ENCODE measurements at places on chromosomes 5 and 9.
A peak's percentile ranks its signal among the peaks of the same experiment; 100 is the strongest.

- no peak for DNase-seq
These were observed 23.7 kb upstream of the PLPP1 start for GRCh38 chr5:55558484-55558883.

- no peak for DNase-seq
These were observed 24.6 kb upstream of the GLIS3 start for GRCh38 chr9:4324513-4324912.

GRCh38 chr5:38706376-38706775 is 139.4 kb upstream of the OSMR start:
- no peak for DNase-seq

GRCh38 chr5:172436078-172436878 is 18.0 kb downstream of the SH3PXD2B start:
- no peak for DNase-seq

DNA sequence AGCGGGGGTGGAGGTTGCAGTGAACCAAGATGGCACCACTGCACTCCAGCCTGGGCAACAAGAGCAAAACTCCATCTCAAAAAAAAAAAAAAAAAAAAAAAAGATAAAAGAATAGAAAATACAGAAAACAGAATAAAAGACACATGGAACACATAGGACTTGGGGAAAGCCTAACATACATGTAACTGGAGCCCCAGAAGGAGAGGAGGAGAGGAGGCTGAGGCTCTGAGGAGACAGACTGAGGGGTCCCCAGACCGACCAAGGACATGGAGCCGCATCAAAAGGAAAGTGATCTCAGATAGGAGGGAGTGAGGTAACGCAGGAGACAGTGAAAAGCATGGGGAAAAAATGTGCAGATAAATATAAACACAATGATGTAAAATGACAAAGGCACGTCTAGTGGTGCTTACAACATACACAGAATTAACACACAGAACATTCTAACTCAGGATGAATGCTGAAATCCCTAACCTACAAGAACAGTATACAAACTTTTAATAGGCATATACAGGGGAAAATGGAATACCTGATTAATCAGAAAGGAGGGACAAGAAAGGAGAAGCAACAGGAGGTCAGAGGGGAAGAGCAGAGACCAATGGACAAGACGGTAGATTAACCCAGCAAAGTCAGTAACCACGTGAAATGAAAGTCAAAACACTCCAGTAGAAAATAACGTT is 65.2 kb upstream of the UBAC1 start:
- no peak for DNase-seq

DNA sequence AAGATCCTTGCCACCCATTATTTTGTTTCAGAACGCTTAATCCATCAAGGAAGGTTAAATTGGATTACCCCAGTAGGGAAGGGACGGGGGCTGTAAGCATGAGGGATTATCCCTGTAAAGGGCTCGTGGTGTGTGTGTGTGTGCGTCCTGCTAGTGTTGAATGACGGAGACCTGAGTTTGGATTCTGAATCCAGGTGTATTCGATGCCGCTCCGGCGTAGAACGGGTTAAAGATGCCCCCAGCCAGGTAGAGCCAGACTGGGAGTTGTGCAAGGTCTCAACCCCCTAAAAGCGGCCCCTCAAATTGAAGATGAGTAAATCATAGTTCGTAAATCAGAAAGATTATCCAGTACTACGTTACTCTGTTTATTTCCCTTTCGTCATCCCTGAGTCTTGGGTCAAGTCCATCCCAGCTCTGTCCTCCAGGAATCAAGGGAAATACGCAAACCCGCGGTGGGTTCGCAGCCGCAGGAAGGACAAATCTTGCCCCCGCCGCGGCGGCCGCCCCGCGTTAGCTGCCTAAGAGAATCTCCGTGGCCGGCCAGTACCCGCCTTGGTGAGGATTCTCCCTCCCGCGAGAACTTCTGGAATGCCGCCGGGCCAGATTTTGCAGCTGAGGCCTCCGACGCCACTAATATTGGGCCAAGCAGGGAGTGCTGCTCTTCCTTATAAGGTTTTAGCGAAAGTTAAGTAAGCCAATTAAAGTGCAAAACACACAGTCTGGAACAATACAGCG is 586 bp upstream of the MTAP start:
- no peak for DNase-seq

- DNase-seq: no peak
These were observed 71.3 kb downstream of the FRMD3 start for GRCh38 chr9:83466877-83467276.

- no peak for DNase-seq
These were observed 598.1 kb downstream of the DNAH5 start for GRCh38 chr5:13346401-13346800.

DNA sequence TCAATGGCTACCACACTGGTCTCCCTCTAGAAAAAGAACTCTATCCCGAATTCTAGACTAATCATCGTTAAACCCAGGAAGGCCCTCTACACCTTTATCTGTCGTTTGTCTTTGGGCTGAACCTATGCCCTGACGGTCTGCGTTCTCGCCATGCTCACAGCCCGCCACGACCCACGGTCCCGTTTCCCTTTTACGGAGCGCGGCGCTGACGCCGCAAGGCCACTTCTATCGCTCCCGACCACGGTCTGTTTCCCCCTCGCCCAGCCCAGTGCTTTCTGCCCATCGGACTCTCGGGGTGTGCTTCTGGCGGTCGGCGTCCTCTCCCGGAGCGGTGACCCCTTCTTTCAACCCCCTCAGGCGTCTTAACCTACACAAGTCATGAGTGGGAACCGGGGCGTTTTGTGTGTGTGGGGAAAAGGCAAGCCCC is 974 bp downstream of the C9orf40 start:
- peak; percentile 58 for DNase-seq

DNA sequence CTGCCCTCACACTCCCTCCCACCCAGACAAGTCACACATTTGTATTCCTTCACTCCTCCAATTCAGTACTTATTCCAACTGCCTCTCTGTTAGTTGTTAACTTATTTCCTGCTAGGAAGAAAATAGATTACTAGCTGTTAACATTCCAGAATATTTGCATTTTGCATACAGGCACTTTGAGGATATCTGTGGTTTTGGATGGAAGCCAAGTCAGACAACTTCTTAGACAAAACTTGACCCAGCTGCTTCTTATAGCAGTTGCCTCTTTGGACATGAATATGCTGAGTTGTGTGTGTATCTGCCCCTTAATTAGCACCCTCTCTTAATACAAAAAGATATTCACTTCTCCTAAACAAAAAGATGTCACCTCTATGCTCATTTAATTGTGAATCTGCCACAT is 1280.6 kb upstream of the ACO1 start:
- no peak for DNase-seq

GRCh38 chr5:92581249-92581648 is 999.8 kb downstream of the NR2F1-AS1 start:
- DNase-seq: no peak

GRCh38 chr9:80163889-80164288 is 592.1 kb downstream of the TLE4 start:
- DNase-seq: no peak

DNA sequence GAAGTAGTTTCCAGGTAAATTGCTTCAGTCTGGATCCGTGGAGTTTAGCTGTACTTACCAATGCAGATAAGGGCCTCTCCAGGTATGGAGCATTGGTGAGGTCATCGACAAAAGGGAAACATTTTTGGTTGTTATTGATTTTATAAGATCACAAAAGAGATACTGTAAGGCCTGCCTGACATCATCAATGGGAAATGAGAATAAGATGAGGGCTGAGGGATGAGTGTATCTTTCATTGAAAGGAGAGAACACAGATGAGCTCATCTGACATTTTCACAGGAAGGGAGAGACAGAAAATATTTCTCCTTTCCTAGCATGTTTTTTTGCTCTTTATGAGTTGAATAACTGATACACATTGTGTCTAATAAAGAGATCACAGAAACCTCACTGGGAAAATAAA is 233.6 kb downstream of the SAXO1 start:
- DNase-seq: no peak

- DNase-seq: peak; percentile 58
These were observed at the start of gene NIPAL4 for GRCh38 chr5:157459715-157460599. NIPAL4 (plus strand) TSS chr5:157460213; CDS start chr5:157460321, 108 bp downstream.

DNA sequence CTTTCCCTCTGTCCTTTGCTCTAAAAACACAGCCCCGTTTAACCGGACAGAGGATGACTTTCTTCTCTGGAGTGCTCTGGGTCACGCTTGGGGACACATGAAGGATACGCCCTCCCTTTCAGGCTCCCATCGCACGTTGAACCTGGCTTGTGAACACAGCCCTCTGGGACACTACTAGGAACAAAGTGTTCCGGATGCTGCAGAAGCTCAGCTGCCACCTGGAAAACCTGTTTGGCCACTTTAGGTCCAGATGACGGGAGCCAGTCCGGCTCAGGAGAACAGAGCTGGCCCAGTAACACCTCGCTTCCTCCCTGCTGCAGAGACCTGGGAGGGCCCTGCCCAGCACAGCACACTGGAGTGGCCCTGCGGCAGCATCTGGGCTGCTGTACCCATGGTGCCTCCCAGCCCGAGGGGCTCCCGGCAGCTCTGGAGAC is 60.1 kb downstream of the GADD45G start:
- DNase-seq: no peak

GRCh38 chr5:158881091-158881880 is 218.4 kb downstream of the EBF1 start:
- DNase-seq: no peak

DNA sequence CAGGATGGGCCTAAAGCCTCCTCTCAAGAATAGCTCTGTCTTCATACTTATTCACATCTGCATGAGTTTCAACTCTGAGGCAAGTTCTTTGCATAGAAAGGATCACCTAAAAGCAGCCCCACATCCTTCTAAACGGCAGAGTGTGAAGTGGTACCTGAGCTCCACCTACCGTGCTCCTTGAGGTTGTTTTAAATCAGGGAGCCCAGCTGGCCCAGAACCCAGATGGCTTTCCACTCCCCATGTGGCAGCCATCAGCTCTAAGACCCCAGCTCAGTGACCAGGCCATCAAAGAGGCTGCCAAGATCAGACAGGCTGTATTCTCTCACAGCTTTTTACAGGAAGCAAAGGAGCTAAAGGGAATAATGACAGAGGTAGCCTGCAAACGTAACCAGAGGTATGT is 299.3 kb downstream of the RASEF start:
- DNase-seq: no peak

All from substantia nigra (tissue), 51 donors.